Glomerular endothelial cell (primary cell): ENCODE measurements at places on chromosomes 11 and 22. TPM values are rescaled to one million over a fixed set of nuclear protein-coding genes. Genes with fewer than 3 reads are reported as not detected.

The UCP2 gene
- total RNA-seq: 15.3 and 23.7 TPM in 2 replicates

The TPBGL gene
- total RNA-seq: 1.3 and 1.6 TPM in 2 replicates

The CWC15 gene
- total RNA-seq: 48.0 and 52.9 TPM in 2 replicates

The OR51I1 gene
- total RNA-seq: not detected in 2 replicates

The LYVE1 gene
- 254 and 616 TPM in 2 replicates for total RNA-seq

The HBE1 gene
- total RNA-seq: not detected in 2 replicates

The HTR3A gene
- not detected in 2 replicates for total RNA-seq

The MMP11 gene
- 17.9 and 21.2 TPM in 2 replicates for total RNA-seq
